ENCODE measurements at places on chromosomes 7 and 10.

DNA sequence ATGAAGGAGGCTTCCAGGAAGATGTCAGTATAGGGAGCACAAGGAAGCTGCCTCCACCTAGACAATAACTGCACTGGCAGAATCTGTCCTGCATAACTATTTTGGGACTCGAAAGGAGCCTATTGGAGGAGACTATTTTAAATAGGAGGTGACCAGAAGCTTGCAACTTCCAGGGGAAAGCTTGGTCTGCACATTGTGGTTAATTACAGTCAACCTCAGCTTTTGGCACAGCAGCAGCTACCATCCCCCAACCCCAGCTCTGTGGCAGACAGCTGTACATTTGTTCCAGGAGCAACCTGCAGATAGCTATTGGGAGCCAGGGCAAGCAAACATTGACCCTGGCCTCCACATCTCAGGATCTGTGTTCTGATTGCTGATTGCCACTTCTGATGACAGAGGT lies 46.3 kb upstream of the NANOS1 start:
- DNase-seq: no peak

GRCh38 chr7:157909370-157909769 lies 572.6 kb downstream of the DNAJB6 start:
- no peak for DNase-seq

DNA sequence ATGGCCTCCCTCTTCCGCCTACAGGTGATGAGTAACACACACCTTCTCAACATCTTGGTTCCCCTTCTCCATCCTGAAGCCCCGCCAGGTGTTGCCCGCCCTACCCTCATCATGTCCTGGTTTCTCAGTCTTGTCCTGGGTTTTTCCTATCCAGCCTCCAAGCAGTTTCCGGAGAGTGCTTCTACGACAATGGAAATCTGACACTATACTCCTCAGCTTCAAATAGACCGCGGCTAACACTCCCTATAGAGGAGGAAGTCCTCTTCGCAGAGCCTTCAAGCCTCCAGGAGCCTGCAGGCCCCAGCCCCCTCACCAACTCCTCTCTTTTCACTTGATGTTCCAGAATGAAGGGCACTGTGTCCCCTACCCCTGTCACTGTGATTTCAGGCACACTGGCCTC lies 147.4 kb downstream of the PRPF18 start:
- no peak for DNase-seq

DNA sequence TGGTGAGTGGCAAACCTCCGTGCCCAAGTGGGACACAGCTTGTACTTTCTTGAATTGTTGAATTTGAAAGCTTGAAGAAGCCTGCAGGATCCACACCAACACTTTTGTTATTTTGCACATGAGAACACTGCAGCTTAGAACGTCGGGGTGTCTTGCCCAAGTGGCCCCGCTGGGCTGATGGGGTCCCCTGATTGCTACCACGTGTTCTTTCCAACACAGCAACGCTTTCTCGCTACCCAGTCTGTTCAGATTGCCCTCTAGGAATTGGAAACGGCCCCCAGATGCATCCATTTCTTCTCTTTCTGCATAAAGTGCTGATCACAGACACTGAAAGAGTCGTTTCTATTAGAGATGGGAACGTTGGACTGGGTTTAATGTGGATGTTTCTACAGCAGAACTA lies 268.5 kb downstream of the ADARB2 start:
- DNase-seq: no peak

DNA sequence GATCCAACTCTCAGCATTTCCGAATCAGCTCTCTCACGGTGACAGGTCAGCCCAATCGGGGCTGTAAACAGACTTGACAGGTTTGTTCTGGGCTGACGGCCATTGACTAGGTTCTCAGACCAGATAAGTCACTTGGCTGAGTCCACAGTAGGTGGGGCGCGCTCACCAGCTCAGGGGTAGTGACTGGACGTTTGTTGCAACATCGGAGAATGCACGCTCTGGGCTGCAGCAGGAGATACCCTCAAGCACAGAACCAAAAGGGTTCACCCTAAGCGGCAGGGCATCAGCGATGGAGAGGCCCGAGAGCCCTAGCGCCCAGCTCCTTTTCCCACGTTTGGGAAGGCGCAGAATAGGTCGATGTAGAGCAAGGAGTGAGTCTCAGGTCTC lies 1.8 kb downstream of the KLLN start:
- DNase-seq: no peak

DNA sequence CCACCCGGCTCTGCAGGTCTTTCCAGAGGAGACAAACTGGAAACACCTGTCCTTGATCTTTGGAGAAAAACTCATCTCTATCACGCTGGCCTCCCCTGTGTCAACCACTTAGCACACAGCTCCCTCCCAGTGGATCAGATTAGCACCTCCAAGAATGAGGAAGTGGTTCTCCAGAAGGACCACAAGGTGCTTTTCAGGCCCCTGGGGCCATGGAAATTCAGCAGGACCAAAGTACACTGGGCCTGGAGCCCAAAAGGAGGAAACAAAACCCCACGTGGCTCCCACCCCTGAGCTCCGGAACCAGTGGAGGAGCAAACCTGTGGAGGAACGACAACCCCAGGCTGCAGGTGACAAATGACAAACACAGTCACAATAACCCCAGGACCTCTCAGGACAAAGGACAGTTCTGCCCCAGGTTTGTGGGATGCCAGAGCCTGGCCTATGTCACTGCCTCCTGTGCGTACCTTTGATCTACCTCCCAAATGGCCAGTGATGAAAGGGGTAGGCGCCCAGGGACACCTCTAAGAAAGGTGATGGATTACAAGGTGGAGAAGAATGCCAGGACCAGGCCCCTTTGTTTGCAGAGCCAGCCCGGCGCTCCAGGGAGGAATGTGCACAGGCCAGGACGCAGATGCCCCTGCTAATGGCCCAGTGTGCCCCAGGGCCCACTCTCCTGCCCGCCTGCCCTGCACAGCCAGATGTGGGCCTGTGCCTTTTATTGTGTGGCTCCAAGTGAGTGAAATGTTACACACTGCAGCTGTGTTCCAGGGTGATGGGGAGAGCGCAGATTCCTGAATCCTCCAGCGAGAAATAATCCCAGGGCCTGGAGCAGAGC lies 5.7 kb downstream of the TNS3 start:
- DNase-seq: no peak

Measured in stimulated activated CD4-positive, alpha-beta T cell treated with anti-CD3 and anti-CD28 coated beads, Interleukin-12 subunit alpha, Interleukin-12 subunit beta, amount 100 ng/mL, for 48 hours (primary cell).